ENCODE measurements at places on chromosomes 6 and 20. TPM values are rescaled to one million over a fixed set of nuclear protein-coding genes. Genes with fewer than 3 reads are reported as not detected.

Gene PXMP4
- total RNA-seq: 9.1 TPM

Gene TSBP1
- total RNA-seq: not detected

Gene FAM217B
- 24.6 TPM for total RNA-seq

Gene DUSP15
- 4.4 TPM for total RNA-seq

Gene SYCP2
- total RNA-seq: 2.2 TPM

Gene DPPA5
- total RNA-seq: not detected

All from temporal lobe (tissue), 4 donors.